ENCODE measurements at places on chromosomes 11 and 22.
A peak's percentile ranks its signal among the peaks of the same experiment; 100 is the strongest.

DNA sequence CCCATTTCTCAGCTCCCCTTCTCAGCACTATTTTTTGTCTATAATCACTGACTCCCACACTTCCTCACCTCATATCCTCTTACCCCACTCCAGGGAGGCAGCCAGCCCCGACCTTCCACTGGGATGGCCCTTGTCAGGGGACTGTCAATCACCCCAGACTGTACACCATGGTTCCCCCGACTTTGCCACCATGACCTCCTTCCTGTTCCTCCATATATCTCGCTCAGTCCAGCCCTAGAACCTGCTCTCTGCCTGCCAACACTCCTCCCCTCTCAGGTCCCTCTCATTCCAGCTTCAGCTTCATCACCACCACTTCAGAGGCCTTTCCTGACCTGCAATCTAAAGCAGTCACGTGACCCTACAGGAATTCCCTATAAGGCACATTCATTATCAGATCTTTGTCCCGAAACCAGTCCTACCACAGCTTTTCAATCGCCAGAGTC is 16.5 kb downstream of the PRPF19 start:
- DNase-seq: no peak

GRCh38 chr11:95897731-95898130 is 26.2 kb downstream of the MTMR2 start:
- DNase-seq: no peak

DNA sequence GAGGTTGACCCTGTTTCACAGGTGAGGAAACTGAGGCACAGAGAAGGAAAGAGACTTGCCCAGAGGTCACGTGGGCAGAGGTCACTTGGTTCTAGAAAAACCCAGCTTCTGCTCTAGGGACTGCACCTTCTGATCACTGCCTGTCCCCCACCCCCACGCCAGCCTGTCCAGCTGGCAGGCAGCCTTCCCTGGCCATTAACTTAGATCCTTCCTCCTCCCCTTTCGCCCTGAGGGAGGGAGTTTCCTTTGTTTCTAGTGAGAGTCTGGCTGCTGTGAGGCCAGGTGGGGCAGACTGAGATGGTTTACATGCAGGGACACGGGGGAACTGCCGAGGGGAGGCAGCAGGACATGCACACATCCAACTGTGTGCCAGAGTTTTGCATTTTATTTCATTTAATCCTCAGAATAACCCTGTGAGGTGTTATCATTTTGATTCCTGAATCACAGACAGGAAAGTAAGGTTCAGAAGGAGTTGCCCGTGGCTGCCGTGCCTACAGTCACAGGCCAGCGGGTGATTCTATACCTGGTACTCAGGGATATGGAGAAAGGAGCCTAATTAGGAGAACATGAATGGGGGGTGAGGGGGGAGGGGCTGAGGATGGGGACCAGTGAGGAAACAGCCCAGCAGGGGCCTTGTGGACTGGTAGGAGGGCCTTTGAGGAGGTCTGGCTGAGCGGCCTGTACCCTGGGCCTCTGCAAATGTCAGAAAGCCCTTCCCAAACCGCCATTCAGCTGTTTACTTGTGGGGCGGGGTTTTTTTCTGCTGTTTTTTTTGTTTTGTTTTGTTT is 3.4 kb downstream of the FAM83F start:
- DNase-seq: peak; percentile 42

- no peak for DNase-seq
Observed at GRCh38 chr11:13045734-13046133, 36.6 kb downstream of the RASSF10 start.

DNA sequence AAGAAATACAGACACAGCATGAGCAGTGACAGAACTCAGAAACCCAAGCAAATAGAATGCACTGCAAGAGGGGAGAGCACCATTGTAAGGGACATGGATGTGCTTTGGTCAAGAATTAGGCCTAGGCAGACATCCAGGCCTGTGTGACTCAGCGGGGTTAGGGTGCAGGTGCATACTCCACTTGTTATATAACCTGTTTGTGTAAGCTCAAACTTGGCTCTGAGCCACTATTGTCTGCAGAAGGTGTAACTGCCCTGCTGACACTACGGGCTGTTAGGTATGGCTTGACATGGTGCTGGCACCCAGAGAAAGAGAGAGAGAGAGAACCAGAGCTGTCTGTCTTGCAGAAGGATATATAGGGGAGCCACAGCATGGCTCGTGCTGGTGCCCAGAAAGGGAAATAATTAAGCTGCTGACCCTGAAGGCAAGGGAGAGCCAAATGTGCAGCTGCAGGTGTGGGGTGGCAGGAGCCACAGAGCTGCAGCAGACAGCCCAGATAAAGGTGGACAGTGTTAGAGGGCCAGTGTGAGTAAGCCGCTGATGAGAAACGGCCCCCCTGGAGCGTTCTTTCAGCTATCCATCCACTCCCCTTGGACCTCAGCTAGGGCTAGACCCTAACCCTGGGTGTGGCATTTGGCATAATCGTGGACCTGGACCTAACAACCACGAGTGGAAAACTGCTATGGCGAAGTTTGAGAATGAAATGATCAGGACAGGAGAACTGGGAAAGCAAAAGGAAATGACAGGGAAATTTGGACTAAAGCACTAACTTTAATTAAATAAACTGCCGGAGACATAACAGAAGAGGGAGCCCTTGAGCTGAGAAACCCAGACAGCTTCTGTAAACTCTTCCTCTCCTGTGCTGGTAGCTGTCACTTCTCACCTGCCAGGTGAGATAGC is 253.0 kb upstream of the CCDC179 start:
- DNase-seq: peak; percentile 56

DNA sequence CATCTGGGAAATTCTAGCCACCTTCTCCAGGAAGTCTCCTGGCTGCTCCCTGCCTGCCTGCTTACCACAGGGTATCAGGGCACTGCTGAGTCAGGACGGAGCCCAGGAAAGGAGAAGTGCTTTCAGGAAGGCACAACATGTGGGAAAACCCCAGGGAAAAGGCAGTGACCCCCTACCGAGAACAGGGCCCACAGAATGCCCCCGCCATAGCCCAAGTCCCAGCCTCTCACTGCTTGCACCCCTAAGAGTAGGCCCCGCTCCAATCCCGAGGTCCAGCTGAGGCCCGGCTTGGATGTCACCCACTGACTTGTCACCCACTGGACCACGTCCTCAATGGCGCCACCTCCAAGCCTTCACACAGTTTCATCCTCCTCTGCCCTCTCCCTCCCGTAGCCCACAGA is 34.1 kb downstream of the ARAP1 start:
- no peak for DNase-seq

- no peak for DNase-seq
Observed at GRCh38 chr22:37275622-37276021, 6.7 kb upstream of the CYTH4 start.
